ENCODE measurements at places on chromosomes 2 and 18. TPM values are rescaled to one million over a fixed set of nuclear protein-coding genes. Genes with fewer than 3 reads are reported as not detected.

DNA sequence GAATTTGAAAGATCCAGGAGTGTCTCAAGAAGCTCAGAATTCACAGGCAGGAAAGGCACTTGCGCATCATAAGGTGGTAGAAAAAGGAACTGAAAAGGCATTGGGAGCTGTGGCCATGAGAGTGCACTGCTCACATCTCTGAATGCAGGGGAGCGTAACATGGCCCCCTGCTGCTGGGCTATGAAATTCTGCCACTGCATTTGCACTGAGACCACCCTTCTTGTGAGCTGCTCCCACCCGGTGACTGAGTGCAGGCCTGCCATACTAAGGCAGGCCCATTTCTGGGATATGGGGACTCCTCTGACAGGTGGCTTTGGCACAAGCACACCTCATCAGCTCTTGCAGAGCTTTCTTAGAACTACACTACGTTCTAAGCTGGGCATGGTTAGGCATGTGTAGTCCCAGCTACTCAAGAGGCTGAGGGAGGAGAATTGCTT lies 25.3 kb upstream of the STARD7 start:
- DNase-seq, result no peak
- no peaks in the 10 kb centered on the region for H3K27me3 ChIP-seq
- no peak overlapping the region for H3K27ac ChIP-seq
- H3K4me3 ChIP-seq, result no peak overlapping the region

GRCh38 chr2:676647-677055 lies 555 bp downstream of the TMEM18 start:
- DNase-seq, result peak; percentile 98
- H3K36me3 ChIP-seq, result peaks cover 11% of the 10 kb centered on the region
- H3K27ac ChIP-seq, result peak overlapping the region; percentile 94
- H3K4me3 ChIP-seq, result peak overlapping the region; percentile 74
- H3K27me3 ChIP-seq, result no peaks in the 10 kb centered on the region
- H3K4me1 ChIP-seq, result peaks cover 37% of the 10 kb centered on the region

DNA sequence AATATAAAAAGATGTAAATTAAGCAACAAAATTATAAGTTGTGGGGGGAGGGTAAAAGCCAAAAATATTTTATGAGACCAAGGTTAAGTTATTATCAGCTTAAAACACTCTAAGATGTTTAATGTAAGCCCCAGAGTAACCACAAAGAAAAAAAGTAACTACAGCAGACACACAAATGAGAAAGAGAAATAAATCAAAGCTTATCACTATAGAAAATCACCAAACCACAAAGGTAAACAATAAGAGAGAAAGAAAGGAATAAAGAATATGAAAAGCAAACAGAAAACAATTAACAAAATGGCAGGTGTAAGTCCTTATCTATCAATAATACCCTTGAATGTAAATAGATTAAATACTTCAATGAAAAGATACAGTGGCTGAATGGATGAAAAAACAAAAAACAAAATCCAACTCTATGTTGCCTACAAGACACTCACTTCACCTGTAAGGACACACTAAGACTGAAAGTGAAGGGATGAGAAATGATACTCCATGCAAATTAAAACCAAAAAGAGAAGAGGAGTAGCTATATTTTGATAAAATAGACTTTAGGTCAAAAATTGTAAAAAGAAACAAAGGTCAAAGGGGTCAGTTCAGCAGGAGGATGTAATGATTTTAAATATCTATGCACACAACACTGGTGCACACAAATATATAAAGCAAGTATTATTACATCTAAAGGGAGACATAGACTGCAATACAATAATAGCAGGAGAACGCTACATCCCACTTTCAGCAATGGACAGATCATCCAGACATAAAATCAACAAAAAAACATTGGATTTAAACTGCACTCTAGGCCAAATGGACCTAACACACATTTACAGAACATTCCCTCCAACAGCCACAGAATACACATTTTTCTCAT lies 80.7 kb downstream of the PTPN2 start:
- H3K4me3 ChIP-seq, result no peak overlapping the region
- H3K4me1 ChIP-seq, result no peaks in the 10 kb centered on the region
- no peak overlapping the region for H3K27ac ChIP-seq
- no peaks in the 10 kb centered on the region for H3K36me3 ChIP-seq

GRCh38 chr18:74951165-74951760 lies 257.7 kb downstream of the PTGR3 start:
- no peaks in the 10 kb centered on the region for H3K27me3 ChIP-seq
- H3K4me3 ChIP-seq, result no peak overlapping the region
- H3K36me3 ChIP-seq, result no peaks in the 10 kb centered on the region
- no peak overlapping the region for H3K27ac ChIP-seq
- H3K4me1 ChIP-seq, result peaks cover 15% of the 10 kb centered on the region
- DNase-seq, result no peak

DNA sequence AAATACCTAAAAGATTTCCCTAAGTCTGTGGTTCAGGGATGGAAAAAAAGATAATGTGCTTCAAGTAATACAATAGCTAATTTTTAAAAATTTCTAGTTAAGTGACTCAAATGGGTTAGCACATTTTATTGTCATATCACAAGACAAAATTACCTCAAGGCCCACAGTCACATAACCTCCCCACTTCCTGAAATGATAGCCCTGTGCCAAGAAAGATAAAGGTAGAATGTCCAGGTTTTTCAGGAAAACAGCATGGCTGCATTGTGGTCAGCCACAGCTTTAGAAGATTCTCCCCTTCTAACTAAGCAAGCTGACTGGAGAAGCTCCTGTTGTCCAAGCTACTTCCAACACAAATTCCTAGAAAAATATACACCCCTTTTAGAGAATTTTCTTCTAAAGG lies 127.1 kb upstream of the SLC35G4 start:
- no peak for DNase-seq
- no peak overlapping the region for H3K27ac ChIP-seq
- no peaks in the 10 kb centered on the region for H3K4me1 ChIP-seq
- no peak overlapping the region for H3K4me3 ChIP-seq
- H3K36me3 ChIP-seq, result no peaks in the 10 kb centered on the region

DNA sequence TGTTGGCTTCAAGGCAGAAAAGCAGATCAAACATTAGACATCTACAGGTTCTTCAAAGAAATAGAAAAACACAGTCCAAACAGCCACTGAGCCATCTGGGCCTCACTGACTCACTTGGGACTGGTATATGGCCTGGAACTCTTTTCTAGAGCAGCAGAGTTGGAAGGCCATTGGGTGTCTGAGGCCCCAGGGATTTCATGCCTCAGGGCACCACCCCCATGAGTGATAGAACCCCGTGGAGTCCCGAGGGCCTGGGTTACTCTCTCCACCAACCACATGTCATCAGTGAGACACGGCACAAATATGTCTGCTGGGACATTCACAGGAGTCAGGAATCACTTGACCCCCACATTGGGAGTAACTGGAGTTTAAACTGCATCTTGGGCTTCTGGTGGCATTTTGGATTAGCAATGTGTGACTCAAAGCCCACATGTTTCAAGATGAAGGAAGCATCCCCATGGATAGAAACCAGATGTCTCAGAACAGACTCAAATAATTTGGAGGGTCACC lies 44.0 kb downstream of the CAPN13 start:
- no peak for DNase-seq
- H3K27ac ChIP-seq, result no peak overlapping the region
- H3K4me3 ChIP-seq, result no peak overlapping the region
- no peaks in the 10 kb centered on the region for H3K4me1 ChIP-seq

The PIKFYVE gene
- 18.7 TPM for total RNA-seq

The UGT1A8 gene
- not detected for total RNA-seq
